AG04450 (cell line): ENCODE measurements at places on chromosomes 5 and 9. TPM values are rescaled to one million over a fixed set of nuclear protein-coding genes. Genes with fewer than 3 reads are reported as not detected.

DNA sequence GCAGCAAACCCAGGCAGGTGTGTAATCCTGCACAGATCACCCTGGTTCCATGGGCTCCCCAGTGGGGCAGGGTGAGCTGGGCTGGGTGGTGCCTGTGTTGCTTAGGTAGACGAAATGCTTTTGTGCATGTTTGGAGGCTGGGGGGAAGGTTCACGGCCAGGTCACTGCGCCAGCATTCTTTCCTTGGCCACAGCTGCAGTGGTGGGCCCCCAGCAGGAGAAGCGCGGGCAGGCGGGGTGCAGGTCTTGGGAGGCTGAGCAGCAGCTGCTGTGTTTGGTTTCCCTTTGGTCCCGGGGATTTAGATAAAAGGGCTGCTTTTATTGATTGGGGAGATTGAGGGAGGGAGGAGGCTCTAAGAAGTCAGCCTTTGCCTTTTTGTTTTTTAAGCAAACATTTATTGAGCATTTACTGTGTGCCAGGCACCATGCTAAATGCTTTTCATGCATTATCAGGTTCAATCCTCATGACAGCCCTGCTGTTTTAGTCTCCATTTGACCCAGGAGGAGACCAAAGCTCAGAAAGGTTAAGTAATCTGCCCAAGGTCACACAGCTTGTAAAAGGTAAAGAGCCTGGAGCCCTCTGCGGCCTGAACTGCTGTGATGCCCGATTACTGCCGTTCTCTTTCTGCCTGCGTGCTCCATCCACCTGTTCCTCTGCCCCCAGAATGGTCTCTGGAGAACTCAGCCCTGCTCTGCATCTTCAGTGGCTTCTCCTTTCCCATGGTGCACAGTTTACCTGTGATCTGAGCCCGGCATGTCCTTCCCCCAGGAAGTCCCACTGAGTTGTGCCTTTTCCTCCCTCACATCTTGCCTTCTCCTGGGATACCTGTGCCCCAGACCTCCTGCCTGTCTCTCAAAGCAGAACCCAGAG, 94.4 kb downstream of the MACROH2A1 start:
- DNase-seq, result no peak

PPP1R26 gene
- polyA plus RNA-seq, result 3.2 and 3.3 TPM in 2 replicates

GRCh38 chr5:176528761-176529115, 8.5 kb downstream of the RNF44 start:
- no peak for DNase-seq

DNA sequence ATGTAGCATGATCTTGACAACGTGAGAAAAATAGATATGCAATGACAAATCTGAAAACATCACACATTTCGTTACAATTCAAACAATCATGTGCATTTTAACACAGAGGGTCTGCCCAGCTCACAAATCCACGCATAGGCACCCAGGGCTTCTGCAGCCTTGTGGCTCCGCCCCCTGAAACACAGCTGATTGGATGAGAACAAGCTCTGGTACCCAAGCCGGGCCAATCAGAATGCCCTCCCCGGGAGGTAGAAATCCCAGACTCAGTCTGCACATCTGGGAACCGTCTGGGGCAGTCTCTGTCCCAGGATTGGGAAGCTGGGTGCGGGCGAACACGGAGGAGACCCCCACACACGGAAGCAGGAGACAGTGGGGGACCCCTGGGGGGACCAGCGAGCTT, 137.5 kb downstream of the GAPVD1 start:
- no peak for DNase-seq

PHF24 gene
- polyA plus RNA-seq, result not detected in 2 replicates

TAF1L gene
- polyA plus RNA-seq, result 0.01 TPM in 1 of 2 replicates, not detected in the other

DNA sequence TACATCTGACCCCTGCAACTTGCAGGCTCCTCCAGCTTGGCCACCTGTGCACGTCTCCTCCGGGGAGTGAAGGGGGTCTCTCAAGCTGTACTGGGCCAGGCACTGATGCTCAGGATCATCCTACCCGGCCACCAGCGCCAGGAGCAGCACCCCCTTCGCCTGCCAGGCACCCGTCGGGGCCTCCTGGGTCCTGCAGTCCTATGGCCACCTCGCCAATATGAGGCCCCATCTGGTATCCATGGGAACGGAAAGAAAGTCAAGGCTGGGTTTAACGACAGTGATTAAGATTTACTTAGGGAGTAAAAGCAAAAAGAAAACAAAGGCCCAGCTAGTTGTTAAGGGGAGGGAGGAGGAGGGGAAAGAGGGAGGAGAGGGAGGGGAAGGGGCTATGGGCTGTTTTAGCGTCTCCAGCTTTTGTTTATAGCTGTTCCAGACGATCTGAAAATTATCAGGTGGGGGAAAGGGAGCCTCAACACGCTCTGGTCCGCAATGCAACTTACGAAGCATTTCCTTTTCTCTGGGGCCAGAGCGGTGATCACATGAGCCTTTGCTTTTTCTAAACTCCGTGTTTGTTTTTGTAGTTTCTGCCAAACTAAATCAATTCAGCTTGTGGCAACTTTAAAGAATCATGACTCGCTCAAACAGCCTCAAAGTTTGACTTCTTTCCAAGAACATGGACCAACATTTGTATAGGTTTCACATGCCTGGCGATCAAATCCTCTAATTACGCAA, 132.4 kb downstream of the ROR2 start:
- DNase-seq, result peak; percentile 91

HAPLN1 gene
- polyA plus RNA-seq, result not detected in 2 replicates

DNA sequence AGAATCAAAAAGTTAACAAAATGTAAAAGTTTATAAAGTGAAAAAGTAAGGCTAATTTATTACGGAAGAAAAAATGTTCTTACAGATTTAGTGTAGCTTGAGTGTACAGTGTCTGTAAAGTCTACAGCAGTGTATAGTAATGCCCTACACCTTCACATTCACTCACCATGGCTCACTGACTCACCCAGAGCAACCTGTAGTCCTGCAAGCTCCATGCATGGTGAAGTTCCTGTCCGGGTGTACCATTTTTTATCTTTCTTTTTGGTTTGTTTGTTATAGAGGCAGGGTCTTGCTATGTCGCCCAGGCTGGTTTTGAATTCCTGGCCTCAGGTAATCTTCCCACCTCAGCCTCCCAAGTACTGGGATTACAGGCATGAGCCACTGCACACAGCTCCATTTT, 93.6 kb downstream of the MED27 start:
- DNase-seq, result no peak

- DNase-seq, result peak; percentile 45
Observed at GRCh38 chr9:34185778-34186551, 7.1 kb downstream of the UBAP1 start.

- no peak for DNase-seq
Observed at GRCh38 chr5:74945561-74946165, 79.5 kb upstream of the FAM169A start.

- DNase-seq, result no peak
Observed at GRCh38 chr9:91360551-91361290, 997 bp downstream of the AUH start.

- DNase-seq, result no peak
Observed at GRCh38 chr5:134517553-134517952, 7.9 kb upstream of the JADE2 start.

DNA sequence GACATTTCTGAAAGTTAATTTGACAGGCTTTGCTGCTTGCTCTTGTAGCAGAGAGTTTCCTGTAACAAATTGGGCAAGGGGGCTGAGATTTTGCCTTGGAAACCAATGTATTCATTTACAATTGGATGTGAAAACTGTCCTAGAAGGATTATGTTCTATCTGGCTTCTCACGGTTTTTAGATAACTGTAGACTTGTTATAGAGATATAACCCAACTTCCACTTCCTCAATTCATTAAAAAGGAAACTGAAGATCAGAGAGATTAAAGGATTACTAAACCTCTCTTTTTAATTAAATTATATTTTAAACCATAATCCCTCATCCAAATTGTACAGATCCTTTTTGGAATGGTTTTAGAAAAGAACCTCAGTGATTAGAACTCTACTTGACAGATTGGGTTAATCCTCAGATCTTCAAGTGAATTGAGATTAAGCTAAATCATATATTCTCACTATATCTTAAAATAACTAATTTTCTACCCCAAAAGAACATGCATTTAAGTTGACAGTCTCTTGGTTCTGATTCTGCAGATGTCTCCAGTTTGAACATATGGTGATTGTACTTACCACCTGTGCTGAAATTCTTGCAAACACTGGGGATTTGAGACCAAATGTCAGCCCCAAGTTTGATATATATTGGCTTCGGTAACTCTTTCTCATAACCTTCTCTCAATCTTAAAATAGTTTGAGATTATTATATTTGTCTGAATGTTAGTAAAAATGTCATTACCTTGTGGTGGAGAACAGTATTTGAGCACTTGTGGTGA, 130.1 kb upstream of the C9orf72 start:
- DNase-seq, result no peak

CSF1R gene
- 0.09 and 0.12 TPM in 2 replicates for polyA plus RNA-seq

HTR4 gene
- not detected in 2 replicates for polyA plus RNA-seq

AMBP gene
- polyA plus RNA-seq, result 0.67 and 0.74 TPM in 2 replicates

- DNase-seq, result no peak
Observed at GRCh38 chr5:177514541-177514940, 2.2 kb downstream of the DDX41 start.

GRCh38 chr9:38004809-38005560, 64.0 kb downstream of the SHB start:
- DNase-seq, result no peak

DNA sequence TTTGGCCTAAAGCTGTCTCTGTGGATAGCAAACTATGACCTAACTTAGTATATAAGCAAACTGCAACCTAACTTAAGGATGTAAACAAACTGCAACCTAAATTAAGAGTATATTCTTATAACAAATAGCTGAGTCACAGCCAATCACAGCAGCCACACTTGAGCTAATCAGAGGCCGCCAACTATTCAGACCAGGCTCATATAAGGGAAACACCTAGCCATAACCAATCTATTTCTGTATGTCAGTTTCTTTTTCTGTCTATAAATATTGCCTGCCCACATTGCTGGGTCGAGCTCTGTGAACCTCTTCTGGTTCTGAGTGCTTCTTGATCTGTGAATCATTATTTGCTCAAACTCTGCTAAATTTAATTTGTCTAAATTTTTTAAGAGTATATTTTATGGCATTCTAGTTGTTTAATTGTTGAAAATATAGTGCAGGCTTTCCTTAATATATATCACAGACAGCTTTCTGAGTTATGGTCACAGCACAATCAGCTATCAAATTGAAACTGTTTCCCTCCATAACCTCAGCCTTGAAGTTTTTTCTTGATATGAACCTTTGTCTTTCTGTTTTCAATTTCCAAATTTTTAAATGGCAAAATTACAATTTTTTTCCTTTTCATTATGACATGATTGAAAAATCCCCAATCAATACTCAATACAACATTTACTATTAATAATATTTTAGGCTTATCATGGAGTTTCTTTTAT, 327.1 kb upstream of the NUDT12 start:
- no peak for DNase-seq

DNA sequence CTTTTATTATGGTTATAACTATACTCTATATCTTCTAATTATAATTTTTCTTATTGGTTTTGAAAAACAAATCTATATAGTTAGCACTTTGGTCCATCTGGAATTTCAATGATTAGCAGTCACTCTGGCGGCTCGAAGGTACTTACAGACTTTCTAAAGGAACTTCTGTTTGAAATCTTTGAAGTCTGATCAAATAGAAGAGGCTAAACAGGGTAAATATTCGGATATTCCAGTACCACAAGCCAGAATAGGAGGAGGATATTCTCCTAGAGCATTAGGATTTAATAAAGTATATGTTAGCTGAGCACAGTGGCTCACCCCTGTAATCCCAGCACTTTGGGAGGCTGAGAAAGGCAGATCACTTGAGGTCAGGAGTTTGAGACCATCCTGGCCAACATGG, 38.7 kb upstream of the HSD17B3 start:
- DNase-seq, result no peak

DNA sequence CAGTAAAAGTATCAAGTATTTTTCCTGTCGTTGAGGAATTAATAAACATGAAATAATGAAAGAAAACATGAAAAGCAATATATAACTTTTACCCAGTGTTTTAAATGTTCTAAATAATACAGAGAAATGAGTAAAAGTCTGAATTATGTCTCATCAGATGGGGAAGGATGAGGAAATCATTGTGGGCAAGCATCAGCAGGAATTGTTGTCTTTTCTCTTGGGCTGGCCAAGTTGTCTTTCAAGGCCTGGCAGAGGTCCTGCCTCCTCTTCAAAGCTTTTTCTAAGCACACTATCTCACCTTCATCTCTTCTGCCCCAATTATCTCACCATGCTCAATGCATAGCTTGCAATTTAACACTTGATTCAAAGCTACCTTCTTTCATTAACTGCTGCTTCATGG, 41.9 kb downstream of the MOCS2 start:
- no peak for DNase-seq

DNA sequence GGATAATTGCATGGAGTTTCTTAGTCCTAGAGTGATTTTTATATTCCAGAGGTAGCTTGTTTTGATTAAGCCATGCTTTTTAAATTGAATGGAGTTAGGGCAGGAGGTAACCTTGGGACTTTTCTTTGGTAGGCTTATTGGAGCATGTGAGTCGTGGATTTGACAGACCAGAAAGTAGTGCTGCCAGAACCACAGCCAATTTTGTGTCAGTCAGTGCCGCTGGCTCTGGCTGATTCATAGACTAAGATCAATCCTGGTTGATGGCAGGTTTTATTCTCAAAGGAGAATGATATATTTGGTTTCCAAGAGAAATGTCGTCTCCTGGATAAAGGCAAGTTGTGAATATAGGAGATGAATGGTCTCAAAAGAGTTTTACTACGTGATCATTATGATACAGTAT, 20.3 kb downstream of the RAI14 start:
- no peak for DNase-seq

AQP3 gene
- 10.6 and 12.4 TPM in 2 replicates for polyA plus RNA-seq

DNA sequence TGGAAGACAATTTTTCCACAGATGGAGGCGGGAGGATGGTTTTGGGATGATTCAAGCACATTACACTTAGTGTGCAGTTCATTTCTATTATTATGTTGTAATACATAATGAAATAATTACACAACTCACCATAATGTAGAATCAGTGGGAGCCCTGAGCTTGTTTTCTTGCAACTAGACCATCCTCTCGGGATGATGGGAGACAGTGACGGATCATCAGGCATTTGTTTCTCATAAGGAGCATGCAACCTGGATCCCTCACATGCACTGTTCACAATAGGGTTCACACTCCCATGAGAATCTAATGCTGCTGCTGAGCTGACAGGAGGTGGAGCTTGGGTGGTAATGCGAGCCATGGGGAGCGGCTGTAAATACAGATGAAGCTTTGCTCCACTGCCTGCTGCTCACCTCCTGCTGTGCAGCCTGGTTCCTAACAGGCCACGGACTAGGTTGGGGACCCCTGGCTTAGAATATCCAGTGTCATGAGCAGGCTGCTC, 1.6 kb downstream of the STKLD1 start:
- no peak for DNase-seq

DNA sequence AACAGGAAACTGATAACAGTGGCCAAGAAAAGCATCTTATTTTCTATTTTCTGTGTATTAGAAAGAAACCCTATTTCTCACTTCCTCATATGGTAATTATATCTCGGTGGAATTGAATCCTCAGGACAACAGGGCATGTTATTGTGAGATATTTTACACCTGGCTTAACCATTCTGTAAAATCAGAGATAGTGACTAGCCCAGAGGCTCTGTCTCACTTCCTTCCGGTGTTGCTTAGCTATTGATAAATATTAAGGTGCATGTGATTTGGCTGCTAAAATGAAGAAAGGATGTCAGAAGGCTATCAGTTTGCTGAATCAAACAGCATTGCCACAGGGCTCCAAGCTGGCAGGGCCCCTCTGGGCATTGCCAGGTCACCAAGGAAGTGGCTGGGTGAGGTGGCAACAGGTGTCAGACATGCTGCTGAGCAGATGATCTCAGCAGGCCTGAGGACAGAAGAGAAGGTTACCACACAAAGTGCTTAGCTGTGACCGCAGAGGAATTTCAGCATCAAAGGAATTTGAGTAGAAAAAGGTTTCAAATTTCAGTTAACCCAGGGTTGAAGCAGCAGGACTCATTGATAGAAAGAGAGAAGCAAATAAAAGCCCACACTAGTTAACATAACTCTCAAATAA, 330.7 kb downstream of the PDE4D start:
- DNase-seq, result peak; percentile 33

NNT gene
- polyA plus RNA-seq, result 55.4 and 64.6 TPM in 2 replicates

QRFP gene
- not detected in 2 replicates for polyA plus RNA-seq

FBP2 gene
- not detected in 2 replicates for polyA plus RNA-seq
